HFFc6 (cell line): ENCODE measurements at places on chromosomes 7 and 10. TPM values are rescaled to one million over a fixed set of nuclear protein-coding genes. Genes with fewer than 3 reads are reported as not detected.

DNA sequence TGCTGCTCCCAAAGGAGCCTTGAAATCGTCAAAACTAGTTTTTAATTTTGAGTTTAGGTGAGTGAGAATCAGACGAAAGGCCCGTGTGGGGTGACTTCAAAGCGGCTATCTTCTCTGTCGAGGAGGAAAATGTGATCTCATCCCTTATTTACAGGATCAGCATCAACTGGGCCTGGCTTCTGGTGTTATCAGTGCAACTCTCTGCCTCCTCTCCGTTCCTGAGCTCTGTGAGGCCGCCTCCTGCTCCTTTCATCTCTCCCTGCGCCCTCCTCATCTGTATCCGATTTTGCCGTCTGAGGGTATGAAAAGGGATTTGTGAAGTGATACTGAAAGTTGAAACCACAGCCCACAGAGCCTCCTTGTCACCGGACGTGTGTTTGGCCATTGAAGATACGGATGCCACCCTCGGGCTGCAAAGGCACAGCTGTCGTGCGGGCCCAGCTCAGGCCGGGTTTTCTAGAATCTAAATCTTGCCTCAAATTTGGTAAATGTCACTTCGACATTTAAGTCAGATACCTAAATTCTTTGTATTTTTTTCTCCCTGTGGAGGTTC lies 408.7 kb upstream of the ADARB2 start:
- no peak for DNase-seq

DNA sequence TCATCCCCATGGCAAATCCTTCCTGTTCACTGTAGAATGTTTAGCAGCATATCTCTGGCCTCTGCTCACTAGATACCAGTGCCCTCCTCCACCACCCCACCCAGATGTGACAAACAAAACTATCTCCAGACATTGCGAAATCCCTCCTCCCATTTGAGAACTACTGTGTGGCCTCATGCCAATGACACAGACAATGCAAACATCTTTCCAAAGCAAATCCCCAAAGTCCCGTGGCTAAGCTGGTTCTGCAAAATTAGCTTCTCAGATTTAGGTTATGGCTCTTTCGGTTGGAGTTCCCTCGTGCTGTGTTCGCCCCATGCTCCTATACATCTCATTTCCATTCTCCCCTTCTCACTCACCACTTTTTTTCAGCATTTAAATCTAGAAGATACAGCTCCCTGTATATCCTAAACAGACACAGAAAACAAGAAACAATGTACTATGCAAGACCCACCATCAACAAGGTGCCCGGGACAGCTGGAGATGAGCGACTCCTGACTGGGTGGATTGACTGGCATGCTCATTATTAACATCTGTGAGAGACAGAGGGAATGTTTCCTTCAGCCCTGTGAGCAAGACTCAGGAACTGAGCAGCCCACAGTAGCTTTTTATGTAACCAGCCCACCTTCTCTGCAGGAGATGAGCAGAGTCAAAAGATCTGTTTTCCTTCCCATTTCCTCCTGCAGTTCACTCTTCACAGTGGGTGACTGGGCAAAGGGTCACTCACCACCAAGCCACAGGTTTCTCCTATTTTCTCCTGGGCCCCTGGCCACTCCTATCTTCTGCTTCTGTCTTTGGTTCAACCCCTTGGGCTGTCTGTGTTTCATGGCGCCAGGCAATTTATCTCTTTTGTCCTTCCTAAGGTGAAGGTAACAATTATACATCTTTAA lies 225.7 kb upstream of the AOAH start:
- no peak for DNase-seq

DNA sequence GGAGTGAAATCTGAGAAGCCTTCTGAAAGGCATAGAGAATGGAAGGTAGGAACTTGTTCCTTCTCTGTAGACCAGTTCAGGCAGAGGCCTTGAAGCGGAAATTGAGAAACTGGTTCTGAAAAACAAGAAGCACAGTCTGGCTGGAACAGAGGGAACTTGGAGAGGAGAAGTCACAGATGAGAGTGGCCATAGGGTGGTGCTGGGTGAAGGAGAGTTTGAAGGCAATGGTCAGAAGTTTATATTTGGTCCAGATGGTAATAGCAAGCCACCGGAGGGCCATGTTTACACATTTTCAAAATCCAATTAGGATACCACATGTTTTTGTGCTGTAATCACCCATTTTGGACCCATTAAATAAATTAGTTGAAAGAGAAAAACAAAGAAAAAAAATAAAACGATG lies 692.5 kb downstream of the INHBA start:
- DNase-seq = no peak

GRCh38 chr7:28405662-28406061 lies 6.7 kb upstream of the CREB5 start:
- no peak for DNase-seq

GRCh38 chr10:8060010-8060703 lies 5.7 kb downstream of the GATA3 start:
- DNase-seq = peak; percentile 46

GRCh38 chr10:79400146-79401004 lies 45.0 kb downstream of the ZCCHC24 start:
- DNase-seq = no peak

- DNase-seq = no peak
These were observed 19.4 kb downstream of the SCRN1 start for GRCh38 chr7:29970158-29970557.

- peak; percentile 70 for DNase-seq
These were observed 64.3 kb downstream of the HOXA1 start for GRCh38 chr7:27031289-27032172.

- no peak for DNase-seq
These were observed 8.6 kb downstream of the AOC1 start for GRCh38 chr7:150860978-150861295.

DNA sequence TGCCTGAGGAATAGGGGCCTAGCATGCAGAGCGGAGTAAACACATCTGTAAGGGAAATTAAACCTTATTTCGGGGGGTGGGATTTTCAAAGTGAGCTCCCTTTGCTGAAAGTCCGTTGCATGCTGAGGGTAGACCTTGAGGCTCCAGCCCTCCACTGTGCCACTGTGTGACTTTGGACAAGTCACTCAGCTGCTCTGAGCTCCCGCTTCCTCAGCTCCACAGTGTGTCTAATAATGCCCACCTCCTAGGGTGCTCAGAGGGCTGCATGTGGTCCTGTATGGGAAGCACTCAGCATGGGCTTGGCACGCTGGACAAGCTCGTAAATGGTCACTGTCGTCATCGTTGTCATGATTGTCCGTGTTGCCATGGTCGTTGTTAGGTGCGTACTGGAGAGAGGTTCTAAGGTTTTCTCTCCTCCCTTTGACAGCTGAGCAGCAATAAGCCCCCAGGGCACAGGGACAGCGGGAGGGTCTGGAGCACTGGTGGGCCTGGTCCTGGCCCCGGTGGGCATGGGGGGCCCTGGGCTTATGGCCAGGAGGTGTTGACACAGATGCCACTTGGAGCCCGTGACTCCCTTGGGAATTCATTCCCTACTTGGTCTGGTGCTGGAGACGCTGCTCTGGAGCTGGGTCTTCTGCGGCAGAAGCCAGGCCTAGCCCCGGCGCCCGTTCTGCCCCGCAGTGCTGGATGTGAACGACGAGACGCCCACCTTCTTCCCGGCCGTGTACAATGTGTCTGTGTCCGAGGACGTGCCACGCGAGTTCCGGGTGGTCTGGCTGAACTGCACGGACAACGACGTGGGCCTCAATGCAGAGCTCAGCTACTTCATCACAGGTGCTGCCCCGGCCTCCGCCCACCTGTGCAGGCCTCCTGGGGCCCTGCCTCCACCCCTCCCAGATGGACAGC lies 13.1 kb downstream of the C10orf105 start:
- DNase-seq = no peak

Gene NPY4R2
- total RNA-seq = not detected in 2 replicates

Gene DYNC1I1
- total RNA-seq = 0.14 TPM in 1 of 3 replicates, not detected in the others

Gene SHH
- not detected in 3 replicates for total RNA-seq

Gene SUFU
- total RNA-seq = 14.2 to 15.5 TPM (median 15.3 TPM) in 3 replicates
